A549 (cell line): ENCODE measurements at places on chromosomes 13 and 19.

GRCh38 chr13:113022745-113023574 lies 53.9 kb downstream of the MCF2L start:
- no peak for DNase-seq

DNA sequence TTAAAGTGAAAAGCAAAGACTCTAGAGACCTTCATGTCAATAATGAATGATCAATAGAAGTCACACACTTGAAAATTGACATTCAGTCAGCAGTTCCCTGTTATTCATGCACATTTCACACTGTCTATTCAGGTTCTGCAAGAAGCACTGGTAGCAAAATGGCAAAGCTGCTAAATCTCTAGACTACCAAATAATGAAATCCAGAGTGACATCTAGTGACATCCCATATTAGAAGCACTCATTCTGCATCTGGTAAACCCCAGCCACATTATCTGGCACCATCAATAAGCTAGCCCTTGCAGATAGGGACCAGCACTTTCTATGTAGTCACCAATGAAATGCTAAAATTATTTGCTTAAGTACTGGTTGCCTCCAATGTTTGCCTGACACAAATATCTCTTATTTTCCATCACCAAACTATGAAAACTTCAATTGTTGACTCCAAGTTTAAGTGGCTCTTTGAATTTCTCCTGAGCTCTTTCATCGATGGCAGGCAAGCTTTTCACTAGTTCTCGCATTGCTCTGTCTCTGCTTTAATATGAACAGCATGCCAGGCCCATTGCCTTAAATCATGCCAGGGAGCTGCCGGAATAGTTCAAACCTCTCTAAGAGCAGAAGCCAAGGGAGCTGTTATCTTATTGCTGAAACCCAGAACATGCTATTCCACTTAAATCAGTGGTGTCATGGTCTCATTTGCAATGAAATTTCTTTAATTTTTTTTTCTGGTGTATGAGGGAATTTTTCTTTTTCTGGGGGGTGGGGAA lies 409.9 kb downstream of the MZT1 start:
- no peak for DNase-seq

DNA sequence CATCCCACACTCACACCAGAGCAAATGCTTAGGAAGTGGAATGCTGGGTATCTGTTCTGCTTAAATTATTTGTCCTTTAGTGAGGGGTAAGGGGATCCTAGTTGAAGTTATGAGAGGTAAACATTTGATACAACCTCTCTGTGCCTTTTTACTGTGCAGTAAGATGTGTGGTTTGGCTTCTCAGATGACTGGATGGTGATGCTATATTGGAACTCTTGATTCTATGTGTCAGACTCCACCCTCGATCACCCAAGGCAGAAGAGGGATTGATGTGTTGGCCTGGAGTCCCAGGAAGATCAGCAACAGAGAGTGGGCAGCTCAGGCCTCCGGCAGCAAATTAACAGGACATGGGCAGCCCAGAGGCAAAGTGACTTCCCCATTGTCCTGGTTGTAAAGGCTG lies 66.7 kb downstream of the SIPA1L3 start:
- DNase-seq, result no peak

DNA sequence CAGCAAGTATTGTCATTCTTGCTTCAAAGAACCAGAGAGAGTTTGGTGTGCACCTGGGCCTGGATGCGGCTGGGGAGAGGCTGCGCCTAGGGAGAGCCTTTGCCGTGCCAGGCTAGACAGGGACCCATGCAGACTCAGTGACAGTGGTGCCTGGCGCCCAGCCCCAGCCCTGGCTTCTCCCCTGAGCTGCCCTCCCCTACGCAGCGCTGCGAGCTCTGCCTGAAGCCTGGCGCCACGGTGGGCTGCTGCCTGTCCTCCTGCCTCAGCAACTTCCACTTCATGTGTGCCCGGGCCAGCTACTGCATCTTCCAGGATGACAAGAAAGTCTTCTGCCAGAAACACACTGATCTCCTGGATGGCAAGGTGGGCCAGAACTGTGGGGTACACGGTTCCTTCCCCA lies 12.0 kb downstream of the KMT2B start:
- DNase-seq, result no peak

DNA sequence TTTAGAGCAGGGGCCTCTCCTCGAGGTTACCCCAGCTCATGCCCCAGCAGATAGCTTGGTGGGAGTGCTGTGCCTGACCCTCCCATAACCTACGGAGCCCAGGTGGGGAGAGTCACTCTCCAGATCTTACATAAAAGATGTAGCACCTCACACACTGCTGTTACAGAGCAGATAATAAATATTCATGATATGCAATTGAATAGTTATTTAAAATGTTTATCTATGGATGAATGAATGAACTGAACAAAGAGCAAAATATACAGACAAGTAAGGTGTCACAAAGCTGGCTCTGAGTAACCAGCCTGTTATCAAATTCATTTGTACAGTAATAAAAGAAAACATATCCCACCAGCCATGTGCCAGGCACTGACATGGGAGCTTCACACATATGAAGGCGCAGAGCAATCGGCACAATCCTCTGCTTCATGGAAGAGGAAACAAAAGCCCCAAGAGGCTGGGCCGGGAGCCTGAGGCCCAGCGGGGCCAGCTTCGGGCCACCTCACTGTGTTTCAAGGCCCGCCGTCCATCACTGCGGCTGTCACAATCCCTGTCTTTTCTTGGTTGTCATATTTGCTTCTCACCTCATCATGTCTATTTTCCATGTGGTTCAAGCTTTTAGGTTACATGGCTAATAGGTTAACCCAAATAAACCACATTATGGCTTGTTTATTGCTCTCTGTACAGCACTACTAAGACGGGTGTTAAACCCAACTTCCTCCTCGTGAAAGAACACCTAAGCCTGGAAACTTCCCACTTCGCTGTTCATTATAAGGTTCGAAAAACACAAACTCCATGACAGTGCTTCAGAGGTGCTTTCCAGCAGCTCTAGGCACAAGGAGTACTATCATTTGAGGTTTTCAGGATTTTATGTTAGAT lies 78.4 kb downstream of the IRS2 start:
- no peak for DNase-seq

DNA sequence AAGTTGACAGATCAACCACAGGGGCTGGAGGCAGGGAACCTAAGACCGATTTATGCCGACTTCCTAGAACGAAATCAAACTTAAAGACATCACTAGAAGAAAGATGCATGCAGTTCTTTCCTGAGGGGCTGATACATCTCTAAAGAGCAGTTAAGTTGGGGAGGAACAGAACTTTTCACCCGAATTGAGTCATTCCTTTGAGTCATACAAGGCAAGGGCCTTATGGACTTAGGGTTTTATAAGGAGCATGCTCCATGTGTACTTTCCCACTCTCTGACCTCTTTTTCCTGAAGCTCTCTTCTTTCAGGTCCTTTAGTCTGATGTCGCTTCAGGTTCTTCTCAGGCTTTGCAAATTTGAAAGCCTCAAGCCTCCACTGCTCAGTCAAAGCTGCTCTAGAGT lies 7.9 kb upstream of the FBXL3 start:
- DNase-seq, result no peak

DNA sequence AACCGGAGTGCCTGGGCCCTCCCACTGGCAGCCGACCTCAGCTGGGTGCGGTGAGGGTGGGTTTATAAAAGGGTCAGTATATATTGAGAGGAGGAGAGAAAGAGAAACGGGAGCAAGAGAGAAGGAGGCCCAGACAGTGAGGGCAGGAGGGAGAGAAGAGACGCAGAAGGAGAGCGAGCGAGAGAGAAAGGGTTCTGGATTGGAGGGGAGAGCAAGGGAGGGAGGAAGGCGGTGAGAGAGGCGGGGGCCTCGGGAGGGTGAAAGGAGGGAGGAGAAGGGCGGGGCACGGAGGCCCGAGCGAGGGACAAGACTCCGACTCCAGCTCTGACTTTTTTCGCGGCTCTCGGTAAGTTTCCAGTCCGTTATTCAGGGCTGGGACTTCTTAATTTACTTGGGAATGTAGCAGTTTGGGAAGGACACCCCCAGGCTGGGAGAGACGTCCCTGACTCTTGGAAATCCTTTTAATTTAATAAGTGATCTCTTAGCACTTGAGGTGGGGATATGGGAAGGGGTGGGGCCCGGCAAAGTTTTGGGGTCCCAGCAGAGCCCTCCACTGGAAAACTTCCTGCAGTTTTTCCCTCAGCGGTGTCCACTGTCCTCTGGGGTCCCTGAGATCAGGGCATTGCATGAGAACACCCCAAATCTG lies at the start of gene EMP3:
Gene EMP3, plus strand, starts transcription at position 288 of the 646 bp plus-strand sequence. CDS start 1,293 bp downstream, outside the sequence.
- DNase-seq, result peak; percentile 92

GRCh38 chr13:37442996-37443395 lies 155.6 kb downstream of the POSTN start:
- no peak for DNase-seq

GRCh38 chr13:45141369-45141768 lies 21.1 kb downstream of the GTF2F2 start:
- no peak for DNase-seq

- DNase-seq, result no peak
Observed at GRCh38 chr19:5960005-5961001, 17.6 kb downstream of the RANBP3 start.

GRCh38 chr19:31260171-31260933 lies 88.9 kb downstream of the TSHZ3 start:
- DNase-seq, result no peak

DNA sequence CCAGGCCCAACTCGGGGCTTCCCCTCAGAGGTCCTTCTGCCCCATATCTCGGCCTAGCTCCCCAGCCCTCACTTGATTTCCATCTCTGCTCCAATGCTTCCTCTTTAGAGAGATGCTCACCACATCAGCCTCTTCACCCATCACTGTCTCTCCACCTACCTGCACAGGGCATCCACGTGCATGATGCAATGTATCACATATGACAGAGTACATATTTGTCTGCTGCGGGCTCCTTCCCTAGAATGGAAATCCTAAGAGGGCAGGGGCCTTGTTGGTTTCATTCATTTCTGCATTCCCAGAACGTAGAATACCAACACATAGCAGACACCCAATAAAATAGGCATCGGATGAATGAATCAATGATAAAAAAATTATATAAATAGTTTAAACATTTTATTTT lies 130.3 kb downstream of the USP12 start:
- DNase-seq, result no peak

GRCh38 chr19:6271721-6272410 lies 7.9 kb downstream of the MLLT1 start:
- DNase-seq, result no peak

DNA sequence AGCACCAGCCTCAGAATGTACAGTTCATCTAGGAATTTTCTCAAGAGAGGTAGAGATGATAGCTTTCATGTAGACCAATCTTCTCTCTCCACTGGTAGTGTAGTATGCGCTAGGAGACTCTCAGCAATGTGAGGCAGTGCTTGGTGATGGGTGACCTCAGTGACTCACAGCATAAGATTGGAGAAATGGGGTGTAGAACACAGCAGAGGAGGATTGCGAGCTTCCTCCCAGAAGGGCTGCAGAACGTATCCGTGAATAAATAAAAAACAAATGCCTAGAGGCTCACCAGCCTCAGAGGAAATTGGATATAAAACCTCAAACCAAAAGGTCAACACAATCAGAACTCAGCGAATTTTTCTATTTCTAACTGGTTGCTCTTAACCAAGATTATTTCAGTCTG lies 182.9 kb upstream of the RXFP2 start:
- DNase-seq, result no peak

DNA sequence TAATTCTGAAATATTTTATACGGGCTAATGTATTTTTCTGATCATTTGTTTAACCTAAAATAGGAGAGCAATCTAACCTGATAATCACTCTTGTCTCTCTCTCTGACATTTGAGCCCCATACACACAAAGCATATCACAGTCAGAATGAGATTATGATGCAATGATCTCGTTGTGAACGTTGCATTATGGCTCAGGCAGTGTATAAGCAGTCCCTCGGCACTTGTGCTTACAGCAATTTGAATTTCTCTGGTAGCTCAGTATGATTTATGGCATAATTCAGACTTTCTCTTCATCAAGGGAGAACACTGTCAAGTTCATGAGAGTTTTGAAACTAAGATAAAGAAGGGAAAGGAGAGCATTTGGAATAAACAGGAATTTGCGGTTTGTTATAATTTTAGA lies 256.1 kb downstream of the DACH1 start:
- DNase-seq, result no peak

GRCh38 chr19:40717880-40718773 lies 1.2 kb downstream of the ITPKC start:
- DNase-seq, result peak; percentile 51

DNA sequence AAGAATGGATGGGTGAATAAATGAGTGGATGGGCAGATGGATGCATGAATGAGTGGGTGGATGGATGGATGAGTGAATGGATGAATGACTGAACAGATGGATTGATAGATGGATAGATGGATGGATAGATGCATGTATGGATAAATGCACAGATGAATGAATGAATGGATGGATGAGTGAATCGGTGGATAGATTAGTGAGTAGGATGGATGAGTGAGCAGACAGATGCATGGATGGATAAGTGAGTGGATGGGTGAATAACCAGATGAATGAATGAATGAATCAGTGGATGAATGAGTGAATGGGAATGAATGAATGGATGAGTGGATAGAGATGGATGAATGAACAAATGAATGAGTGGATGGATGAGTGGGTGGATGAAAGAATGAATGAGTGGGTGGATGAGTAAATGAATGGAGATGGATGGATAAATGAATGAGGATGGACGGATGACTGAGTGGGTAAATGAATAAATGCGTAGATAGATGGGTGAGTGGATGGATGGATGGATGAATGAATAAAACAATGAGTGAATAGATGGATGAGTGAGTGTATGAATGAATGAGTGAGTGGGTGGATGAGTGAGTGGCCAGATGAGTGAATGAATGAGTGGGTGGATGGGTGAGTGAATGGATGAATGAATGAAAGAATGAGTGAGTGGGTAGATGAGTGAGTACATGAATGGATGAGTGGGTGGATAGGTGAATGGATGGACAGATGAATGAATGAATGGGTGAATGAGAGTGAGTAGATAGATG lies 13.0 kb downstream of the GAS6 start:
- DNase-seq, result no peak

- DNase-seq, result no peak
Observed at GRCh38 chr19:5331790-5332189, 8.8 kb downstream of the PTPRS start.

DNA sequence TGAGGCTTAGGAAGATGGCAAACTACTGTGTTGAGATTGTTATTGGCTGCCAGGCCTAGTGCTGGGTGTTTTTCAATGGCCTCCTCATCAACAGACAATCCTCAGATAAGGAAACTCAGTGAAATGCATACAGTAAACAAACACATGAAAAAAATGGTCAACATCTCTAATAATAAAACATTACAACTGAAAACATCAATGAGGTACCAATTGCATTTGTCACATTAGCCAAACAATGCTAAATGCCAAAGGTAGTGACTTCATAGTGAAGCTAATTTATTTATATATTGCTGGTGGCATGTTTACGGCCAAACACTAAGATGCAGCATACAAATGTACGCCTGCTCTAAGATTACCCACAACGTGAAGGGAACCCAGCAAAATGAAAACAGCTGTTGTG lies 224.0 kb upstream of the UBL3 start:
- DNase-seq, result no peak

- no peak for DNase-seq
Observed at GRCh38 chr13:30520571-30520970, 54.8 kb upstream of the HMGB1 start.

DNA sequence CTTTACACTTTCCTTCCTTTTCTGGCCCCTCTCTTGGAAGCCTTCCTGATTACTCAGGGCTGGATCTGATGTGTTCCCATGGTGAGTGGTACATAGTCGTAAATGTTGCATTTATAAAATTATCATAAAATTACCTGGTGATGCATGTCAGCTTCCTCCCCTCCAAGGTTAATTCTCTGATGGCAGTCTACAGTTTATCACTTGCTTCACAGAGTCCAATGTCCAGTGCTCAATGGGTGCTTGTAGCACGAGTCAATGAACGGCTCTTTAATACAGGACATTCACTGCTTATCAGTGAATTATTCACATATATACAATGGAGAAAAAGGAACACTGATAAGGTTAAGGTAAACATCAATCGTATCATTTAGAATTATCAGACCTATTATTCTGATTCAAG lies 27.0 kb upstream of the OXGR1 start:
- DNase-seq, result no peak
